ENCODE measurements at places on chromosomes 5 and 9. TPM values are rescaled to one million over a fixed set of nuclear protein-coding genes. Genes with fewer than 3 reads are reported as not detected.
A peak's percentile ranks its signal among the peaks of the same experiment; 100 is the strongest.

DNA sequence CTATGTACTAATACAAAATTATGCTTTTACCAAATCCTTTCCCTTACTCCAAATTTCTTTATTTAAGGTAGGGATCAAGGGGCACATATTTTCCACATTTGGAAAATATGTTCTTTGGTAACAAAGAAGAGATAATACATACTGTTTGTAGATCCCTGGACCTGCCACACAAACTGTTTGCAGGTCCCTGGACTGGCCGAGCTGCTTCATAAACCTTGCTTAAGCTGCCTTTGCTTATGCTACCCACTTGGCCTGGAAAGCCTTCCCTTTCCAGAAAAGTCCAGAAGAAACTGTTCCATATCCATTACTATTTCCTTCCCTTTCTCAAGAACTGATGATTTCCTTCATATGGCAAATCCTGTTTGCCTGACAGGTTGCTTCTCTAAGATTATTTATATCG lies 22.6 kb upstream of the DMXL1 start:
- no peak for DNase-seq

GRCh38 chr9:7963026-7963425 lies 163.4 kb upstream of the DMAC1 start:
- no peak for DNase-seq

DNA sequence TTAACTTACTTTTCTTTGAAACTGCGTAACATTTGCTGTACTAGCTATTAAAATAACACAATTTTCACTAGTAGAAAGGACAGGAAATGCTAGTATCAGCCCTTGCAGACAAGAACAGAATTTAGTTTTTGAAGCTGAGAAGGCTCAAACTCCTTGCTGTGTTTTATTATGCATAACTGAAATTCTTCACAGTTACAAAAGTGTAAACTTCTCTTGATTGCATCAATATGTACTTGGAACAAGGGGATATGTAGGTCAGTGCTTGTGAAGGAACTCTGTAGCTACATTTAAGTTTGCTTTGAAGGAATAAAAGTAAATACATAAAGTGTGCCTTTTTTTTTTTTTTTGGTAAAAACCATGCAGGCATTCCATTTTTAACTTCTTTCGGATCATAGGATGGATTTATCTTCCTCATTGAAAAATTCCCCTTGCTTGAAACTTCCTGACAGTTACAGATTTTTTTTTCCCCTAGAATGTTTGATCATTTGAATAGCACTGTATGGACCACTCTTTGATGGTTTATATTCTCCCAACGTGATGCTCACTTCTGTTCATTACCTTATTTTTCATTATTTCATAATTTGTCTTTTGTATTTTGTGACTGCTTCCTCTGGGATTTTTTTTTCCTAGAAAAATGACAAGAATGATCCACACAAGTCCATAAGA lies 94.9 kb upstream of the DAB2 start:
- DNase-seq, result no peak

GRCh38 chr9:14480526-14480925 lies 166.6 kb upstream of the NFIB start:
- DNase-seq, result no peak

- no peak for DNase-seq
Measured at GRCh38 chr5:3220201-3220600, 375.4 kb upstream of the IRX1 start.

GRCh38 chr9:41229408-41230401 lies 40.6 kb upstream of the ZNG1F start:
- peak; percentile 32 for DNase-seq

- DNase-seq, result no peak
Measured at GRCh38 chr5:150144246-150144801, 11.3 kb downstream of the PDGFRB start.

The FGD3 gene
- 130 TPM for polyA plus RNA-seq

Measured in B cell (primary cell).